Left ventricle myocardium inferior (tissue), 1 donor: ENCODE measurements at places on chromosomes 12 and 14. TPM values are rescaled to one million over a fixed set of nuclear protein-coding genes. Genes with fewer than 3 reads are reported as not detected.

Gene MSI1
- total RNA-seq = 4.8 TPM

DNA sequence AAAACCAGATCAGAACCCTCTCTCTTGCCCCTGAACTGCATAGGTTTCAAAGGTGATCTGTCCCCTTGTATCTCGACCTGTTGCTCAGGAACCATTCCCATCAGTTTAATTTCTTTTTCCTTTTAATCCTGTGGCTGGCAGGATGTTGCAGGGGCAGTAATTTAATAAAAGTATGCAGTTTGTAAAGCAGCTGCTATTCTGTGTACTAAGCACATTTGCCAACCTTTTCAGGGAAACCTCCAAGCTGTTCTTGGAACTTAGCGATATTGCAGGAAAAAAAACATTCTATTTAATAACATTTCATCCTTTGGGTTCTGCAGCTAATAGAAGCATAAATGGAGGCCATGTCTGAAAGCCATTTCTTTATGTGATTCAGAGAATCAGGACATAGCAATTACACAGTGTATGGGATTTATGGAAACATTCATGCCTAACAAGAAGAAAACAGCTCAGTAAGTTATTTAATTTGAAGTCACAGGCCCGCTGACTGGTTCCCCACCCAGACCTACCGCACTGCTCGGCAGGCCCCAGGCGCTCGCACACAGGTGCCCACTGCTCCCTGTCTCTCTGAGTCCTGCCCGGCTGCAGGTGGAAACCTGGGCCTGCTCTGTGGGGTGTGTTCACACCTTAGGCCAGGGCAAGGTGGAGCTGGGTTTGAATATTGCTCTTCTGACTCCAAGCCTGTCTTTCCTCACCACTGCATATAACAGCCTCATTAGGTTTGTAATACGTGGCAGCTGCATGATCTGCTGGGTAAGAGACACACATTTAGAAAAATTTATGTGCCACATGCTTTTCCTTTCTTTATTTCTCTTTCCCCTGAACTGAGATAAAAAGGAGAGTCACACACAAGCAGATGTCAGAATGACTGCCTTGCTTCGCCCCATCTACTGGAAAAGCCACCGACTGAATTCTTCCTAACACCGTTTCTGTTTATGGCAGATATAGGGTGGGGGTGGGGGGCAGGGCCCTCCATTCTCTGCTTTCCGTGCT, 119.7 kb downstream of the SLC25A47 start:
- DNase-seq = no peak

Gene CYP27B1
- total RNA-seq = not detected

DNA sequence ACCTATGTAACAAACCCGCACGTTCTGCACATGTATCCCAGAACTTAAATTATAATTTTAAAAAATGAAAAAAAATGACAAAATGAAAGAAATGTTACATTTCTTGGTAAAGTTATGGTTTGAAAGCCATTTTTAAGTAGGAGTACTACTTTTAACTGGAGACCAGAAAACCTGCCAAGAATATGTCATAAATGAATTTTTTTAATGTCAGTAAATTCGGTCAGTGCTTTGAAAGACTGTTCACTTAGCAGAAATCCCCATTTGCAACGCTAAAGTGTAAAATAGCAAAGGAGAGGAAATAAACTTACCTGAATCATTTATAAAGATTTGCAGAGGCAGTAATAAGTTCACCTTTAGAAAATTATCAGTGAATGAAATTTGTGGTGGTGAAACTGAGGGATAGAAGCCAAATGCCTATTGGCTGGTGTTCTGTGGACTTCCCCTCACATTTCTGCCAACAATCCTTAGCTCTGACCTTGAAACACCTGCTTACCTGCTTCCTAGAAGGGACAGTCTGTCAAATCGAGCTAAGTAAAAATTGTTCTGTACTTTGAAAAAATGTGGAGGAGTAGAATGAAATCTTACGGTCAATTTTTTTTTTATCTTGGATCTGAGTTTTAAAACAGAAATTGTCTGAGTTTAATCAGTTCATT, 714.2 kb downstream of the SLC6A15 start:
- DNase-seq = no peak
